ENCODE measurements at places on chromosomes 7 and 10. TPM values are rescaled to one million over a fixed set of nuclear protein-coding genes. Genes with fewer than 3 reads are reported as not detected.

The MET gene
- total RNA-seq: 66.4 TPM

The SERPINE1 gene
- 399 TPM for total RNA-seq

The FAM149B1 gene
- 26.9 TPM for total RNA-seq

DNA sequence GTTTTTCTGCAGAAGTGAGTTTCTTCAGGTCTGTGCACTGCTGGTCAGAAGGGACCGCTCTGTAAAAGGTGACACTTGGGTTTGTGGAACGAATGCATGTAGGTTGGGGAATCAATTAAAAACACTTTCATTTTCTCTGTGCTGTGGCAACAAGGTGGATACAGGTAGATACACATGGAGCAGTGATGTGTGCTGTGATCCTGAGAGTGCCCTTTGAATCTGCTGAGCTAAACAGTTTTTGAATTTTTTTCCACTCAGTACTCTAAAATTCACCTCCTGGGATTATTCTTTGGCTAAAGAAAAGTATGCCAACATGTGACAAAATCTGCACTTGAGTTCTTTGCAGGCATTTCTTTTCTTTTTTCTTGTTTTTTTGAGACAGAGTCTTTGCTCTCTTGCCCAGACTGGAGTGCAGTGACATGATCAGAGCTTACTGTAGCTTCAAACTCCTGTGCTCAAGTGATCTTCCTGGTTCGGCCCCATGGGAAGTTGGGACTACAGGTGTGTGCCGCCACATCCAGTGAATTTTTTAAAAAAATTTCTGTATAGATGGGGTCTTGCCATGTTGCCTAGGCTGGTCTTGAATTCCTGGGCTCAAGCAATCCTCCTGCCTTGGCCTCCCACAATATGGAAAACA is 338.9 kb downstream of the EXOC4 start:
- DNase-seq: no peak

GRCh38 chr10:100065084-100065660 is 16.5 kb downstream of the CPN1 start:
- DNase-seq: no peak

DNA sequence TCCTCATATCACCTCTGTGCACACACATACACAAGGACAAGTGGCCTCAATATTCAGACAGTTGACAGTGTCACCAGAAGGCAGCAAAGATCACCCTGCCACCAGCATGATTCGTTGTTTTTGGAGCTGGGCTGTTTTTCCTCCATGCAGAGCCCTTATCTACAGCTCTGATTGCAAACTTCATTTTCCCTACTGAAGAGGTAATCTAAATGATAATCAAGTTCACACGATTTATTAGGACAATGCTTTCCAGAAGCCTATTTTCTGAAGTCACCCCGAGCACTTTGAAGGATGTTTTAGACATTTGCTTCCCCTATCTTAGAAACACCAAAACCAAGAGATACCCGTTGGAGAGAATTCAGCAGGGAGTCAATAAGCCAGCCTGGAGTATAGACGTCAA is 46.0 kb upstream of the ADAM12 start:
- DNase-seq: no peak

- no peak for DNase-seq
Observed at GRCh38 chr10:71852355-71852937, 1.4 kb upstream of the PSAP start.
